ENCODE measurements at places on chromosomes 3 and 15. TPM values are rescaled to one million over a fixed set of nuclear protein-coding genes. Genes with fewer than 3 reads are reported as not detected.
A peak's percentile ranks its signal among the peaks of the same experiment; 100 is the strongest.

The BCL2A1 gene
- total RNA-seq: 18.7 TPM

The PPP1R14D gene
- total RNA-seq: not detected

The IGF2BP2 gene
- total RNA-seq: not detected

The RRP9 gene
- total RNA-seq: 16.5 TPM

The GOLGA6L10 gene
- total RNA-seq: 4.7 TPM

The HCLS1 gene
- 355 TPM for total RNA-seq

The GOLGA8T gene
- not detected for total RNA-seq

DNA sequence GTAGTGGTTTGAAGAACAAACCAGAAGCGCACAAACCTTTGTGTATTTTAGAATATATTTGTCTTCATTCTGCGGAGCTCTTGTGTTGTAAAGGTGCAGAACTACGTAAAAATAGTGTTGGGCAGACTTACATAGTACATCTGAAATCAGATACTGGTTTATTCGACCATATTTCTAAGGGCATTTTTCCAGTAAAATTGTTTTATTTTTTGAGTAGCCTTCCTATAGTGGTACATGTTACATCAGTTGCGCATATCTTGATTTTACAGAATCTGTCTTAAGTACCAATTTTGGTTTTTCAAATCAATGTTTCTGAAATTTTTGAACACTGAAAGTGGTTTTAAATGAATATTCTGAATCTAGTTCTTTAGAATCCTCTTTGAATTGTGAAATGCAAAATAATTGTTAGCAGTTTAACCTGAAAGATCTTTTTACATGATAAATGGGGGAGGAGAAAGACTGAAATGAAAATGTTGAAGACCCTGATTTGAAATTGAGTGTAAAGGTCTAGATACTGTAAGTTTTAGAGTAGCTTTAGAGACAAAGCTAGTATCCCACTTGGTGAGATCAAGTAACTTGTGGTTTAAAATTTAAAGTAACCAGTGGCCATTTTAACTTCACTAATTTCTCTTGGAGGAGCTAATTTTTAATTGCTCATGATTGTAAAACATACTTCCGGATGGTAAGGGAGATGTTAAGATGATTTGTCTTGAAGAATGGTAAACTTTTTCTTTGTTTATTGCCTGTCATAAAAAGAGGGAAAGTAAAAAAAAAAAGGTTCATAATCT lies 15.5 kb upstream of the CHD2 start:
- no peaks in the 10 kb centered on the region for H3K27me3 ChIP-seq
- H3K4me1 ChIP-seq: peaks cover 36% of the 10 kb centered on the region
- peak overlapping the region; percentile 96 for H3K27ac ChIP-seq
- peak overlapping the region; percentile 96 for H3K4me3 ChIP-seq
- H3K36me3 ChIP-seq: peaks cover 56% of the 10 kb centered on the region

DNA sequence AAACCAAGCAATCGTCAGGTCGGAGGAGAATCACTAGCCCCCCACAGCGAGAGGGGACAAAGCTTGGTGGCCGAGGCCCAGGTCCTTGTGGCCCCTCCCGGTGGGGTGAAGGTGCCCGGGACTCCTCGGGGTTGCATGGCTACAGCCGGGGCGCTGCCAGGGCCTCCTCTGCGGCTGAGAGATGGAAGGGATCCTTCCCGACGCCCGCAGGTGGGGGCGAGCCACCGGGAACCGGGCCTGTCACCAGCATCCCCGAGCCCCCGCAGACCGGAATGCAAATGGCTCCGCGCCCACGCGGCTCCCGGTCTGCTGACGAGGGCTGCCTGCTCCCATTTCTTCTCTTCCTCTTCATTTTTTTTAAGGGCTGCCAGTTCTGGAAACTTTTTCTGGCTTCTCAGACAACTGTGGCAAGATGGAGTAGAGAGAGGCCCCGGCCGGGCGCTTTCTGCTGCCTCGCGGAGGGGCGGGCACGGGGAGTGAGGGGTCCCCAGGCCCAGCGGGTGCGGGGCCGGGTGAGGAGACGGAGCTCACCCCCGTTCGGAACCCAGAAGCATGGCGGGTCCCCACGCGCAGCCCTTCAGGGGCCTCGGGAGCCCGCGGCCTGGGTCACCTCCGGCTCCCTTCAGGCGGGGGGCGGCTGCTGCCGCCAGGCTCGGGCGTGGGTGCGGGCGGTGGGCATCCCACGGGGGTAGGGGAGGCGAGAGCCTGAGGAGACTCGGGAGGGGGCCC lies 27.5 kb downstream of the MELTF start:
- H3K4me1 ChIP-seq: peaks cover 17% of the 10 kb centered on the region
- DNase-seq: no peak
- no peaks in the 10 kb centered on the region for H3K36me3 ChIP-seq
- peak overlapping the region; percentile 88 for H3K4me3 ChIP-seq

GRCh38 chr3:167372138-167372537 lies 8.0 kb downstream of the ZBBX start:
- H3K4me3 ChIP-seq: no peak overlapping the region
- DNase-seq: no peak
- no peaks in the 10 kb centered on the region for H3K4me1 ChIP-seq
- no peak overlapping the region for H3K27ac ChIP-seq

GRCh38 chr3:79521221-79521848 lies 246.5 kb downstream of the ROBO1 start:
- H3K4me1 ChIP-seq: no peaks in the 10 kb centered on the region
- H3K27me3 ChIP-seq: no peaks in the 10 kb centered on the region
- H3K4me3 ChIP-seq: no peak overlapping the region

- no peak for DNase-seq
- peaks cover 7% of the 10 kb centered on the region for H3K36me3 ChIP-seq
- H3K27me3 ChIP-seq: no peaks in the 10 kb centered on the region
- H3K27ac ChIP-seq: no peak overlapping the region
- H3K4me1 ChIP-seq: peaks cover 10% of the 10 kb centered on the region
These were observed 10.5 kb downstream of the SLC6A6 start for GRCh38 chr3:14412831-14413380.

DNA sequence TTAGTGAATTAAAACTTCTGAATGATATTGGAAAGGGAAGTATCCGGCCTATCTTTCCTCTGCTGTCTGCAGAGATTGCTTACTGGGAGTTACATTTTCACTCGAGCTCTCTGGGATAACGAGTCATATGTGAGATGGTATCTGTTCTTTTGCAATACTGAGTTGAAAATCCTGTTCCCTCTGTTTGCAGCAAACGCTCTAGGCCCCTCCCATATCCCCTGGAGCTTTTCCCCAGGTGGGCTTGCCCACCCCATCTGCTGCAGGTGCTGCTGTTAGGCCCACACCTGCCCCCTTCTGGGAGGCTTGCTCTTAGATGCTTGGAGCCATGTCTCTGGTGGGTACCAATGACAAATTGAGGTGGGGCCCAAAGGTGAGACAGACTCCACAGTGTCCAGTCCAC lies 42.7 kb upstream of the MTMR10 start:
- H3K4me3 ChIP-seq: no peak overlapping the region
- no peak overlapping the region for H3K27ac ChIP-seq
- H3K36me3 ChIP-seq: no peaks in the 10 kb centered on the region

DNA sequence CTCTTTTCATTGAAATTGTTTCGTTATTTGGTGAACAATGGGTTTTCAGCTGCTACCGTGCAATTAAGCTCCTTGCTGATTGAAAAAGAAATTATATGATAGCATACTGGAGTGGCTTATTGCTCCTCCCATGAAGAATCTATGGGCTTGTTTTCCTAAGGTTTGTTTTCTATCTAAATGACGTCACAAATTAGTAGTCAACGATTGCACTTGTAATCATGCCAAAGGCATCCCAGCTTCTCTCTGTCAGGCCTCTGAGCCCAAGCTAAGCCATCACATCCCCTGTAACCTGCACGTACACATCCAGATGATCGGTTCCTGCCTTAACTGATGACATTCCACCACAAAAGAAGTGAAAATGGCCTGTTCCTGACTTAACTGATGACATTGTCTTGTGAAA lies 388.0 kb upstream of the LMCD1 start:
- no peak overlapping the region for H3K27ac ChIP-seq
- peaks cover 5% of the 10 kb centered on the region for H3K27me3 ChIP-seq
- H3K4me1 ChIP-seq: peaks cover 6% of the 10 kb centered on the region
- peaks cover 9% of the 10 kb centered on the region for H3K36me3 ChIP-seq

DNA sequence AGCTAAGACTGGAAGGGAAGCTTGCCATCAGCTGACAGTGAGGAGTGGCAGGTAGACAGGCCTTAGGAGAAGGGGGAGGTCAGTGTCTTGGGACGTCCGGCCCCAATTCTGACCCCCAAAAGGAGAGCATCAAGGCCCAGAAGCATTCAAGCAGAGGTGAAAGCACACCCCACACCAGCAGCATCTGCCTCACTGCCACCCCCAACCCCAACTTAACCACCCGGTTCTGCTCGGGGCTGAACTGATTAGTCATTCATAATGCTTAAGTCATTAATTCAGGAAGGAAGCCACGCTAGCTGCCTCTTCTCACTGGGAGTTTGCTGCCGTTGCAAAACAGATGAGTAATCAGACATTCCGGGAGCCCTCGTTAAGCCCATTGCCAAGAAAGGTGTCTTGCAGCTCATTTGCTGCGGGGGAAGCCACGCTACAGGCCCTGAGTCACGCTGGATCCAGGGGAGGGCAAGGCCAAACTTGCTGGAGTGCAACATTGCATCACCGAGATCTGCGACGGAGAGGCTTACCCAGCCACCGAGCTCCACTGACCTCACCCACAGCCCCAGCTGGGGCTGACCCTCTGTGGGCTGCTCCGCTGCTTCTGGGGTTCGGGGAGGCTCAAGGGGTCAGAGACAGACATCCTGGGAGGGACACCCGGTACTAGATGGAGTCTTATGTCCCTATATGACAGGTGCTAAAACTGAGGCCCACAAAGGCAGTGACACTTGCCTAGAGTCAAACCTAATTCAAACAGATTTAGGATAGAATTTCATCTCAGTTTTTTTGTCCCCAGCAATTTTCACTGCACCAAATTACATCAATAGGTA lies 46.4 kb upstream of the HES1 start:
- no peak for DNase-seq
- H3K4me1 ChIP-seq: peaks cover 5% of the 10 kb centered on the region
- no peaks in the 10 kb centered on the region for H3K36me3 ChIP-seq
- H3K27ac ChIP-seq: no peak overlapping the region
- H3K27me3 ChIP-seq: no peaks in the 10 kb centered on the region

GRCh38 chr15:30984118-30984517 lies 7.3 kb downstream of the MTMR10 start:
- H3K27me3 ChIP-seq: no peaks in the 10 kb centered on the region
- H3K4me3 ChIP-seq: no peak overlapping the region
- peaks cover 78% of the 10 kb centered on the region for H3K36me3 ChIP-seq
- no peak overlapping the region for H3K27ac ChIP-seq
- no peak for DNase-seq

DNA sequence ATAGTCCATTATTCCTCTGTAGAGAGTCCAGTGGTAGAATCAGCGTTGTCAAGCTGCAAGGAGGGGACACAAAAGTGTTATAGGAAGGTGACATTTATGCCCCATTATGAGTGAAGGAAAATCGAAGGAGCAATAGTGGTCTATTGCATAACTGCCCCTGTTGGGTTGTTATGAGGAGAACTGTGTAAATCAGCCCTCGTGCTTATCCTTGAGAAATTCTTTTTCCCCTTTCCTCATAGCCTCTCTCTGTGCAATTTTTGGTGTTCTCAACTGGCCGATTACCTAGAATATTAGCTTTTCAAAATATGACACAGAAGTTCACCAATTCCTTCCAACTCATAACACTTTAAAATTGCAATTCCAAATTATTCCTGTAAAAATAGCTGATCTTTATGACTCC lies 286.6 kb downstream of the RBMS3 start:
- no peaks in the 10 kb centered on the region for H3K36me3 ChIP-seq
- no peak overlapping the region for H3K27ac ChIP-seq
- H3K4me3 ChIP-seq: no peak overlapping the region
- no peak for DNase-seq
- no peaks in the 10 kb centered on the region for H3K4me1 ChIP-seq

DNA sequence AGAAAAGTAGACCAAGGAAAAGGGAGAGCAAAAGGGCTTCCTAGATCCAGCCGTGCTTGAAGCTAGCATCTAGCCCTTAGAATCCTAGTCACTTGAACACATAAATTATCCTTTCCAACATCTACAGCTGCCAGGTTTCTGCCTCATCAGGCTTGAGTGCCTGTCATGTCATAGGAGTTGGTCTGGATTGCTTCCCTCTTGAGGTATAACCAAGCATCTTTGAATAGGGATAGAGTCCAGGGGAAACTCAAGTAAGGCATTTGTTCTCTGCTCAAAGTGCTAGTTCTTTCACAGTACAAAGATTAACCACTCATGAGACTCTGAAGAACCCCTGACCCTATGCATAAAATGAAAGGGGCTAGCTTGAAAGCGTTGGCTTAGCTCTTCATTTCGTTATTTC lies 72.3 kb downstream of the SLCO3A1 start:
- H3K4me3 ChIP-seq: no peak overlapping the region
- H3K27me3 ChIP-seq: no peaks in the 10 kb centered on the region
- peaks cover 9% of the 10 kb centered on the region for H3K4me1 ChIP-seq
- DNase-seq: no peak

GRCh38 chr15:81098861-81099651 lies 35.0 kb upstream of the CFAP161 start:
- peaks cover 32% of the 10 kb centered on the region for H3K27me3 ChIP-seq
- H3K4me3 ChIP-seq: no peak overlapping the region
- H3K27ac ChIP-seq: no peak overlapping the region
- no peaks in the 10 kb centered on the region for H3K36me3 ChIP-seq
- DNase-seq: no peak

DNA sequence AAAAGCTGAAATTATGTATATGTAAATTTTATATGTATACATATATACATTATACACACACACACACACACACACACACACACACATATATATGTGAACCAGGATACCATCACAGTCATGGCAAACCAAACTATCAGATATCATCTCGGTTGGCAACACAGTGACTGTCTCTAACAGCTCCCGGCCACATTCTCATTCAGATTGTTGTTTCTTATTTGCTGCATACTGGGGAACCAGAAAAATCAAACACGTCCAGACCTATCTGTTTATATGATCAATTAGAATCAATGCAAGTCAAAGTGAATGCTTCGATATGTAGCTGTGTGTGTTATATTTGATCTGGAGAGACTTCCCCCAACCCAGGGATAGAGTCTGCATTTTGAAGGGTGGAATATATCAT lies 61.1 kb downstream of the TIPARP start:
- H3K4me1 ChIP-seq: no peaks in the 10 kb centered on the region
- no peak overlapping the region for H3K4me3 ChIP-seq
- no peaks in the 10 kb centered on the region for H3K36me3 ChIP-seq
- DNase-seq: no peak

GRCh38 chr3:150334974-150335373 lies 73.1 kb upstream of the TSC22D2 start:
- no peaks in the 10 kb centered on the region for H3K36me3 ChIP-seq
- no peaks in the 10 kb centered on the region for H3K4me1 ChIP-seq
- DNase-seq: no peak

DNA sequence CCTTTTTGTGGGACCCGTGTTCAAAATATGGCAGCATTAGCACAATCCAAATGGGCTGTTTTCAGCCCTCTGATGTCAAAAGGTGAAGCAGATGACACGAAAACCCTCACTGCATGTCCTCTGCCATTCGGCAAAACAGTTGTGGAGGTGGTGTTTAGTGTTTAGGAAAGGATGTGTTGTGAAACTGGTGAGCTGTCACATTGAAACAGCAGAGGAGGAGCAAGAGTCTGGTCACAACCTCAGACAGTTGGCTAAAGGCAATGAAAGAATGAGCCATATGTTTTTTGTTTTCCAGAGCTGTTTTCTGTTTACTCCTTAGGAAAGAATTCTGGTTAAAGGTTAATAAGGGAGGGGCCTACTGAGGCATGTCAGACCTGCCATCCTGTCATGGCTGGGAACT lies 140.7 kb downstream of the VPS8 start:
- DNase-seq: no peak
- no peaks in the 10 kb centered on the region for H3K27me3 ChIP-seq
- peaks cover 29% of the 10 kb centered on the region for H3K36me3 ChIP-seq
- H3K27ac ChIP-seq: peak overlapping the region; percentile 88

All from naive thymus-derived CD8-positive, alpha-beta T cell (primary cell).